Spinal cord (tissue), 10 donors: ENCODE measurements at places on chromosomes 2 and 18.

DNA sequence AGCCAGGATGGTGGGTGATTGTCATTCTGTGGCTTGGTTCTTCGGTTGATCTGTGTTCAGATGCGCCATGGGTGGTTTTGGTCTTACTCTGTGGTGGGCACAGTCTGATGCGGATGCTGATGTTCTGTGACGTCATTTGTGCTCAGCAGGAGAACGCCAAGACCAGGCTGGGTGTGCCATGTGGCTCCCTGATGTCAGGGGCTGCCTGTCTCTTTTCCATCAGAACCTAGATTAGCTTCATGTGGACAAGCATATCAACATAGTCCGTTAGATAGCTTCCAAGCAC, 100.6 kb upstream of the ARL4C start:
- DNase-seq = no peak

DNA sequence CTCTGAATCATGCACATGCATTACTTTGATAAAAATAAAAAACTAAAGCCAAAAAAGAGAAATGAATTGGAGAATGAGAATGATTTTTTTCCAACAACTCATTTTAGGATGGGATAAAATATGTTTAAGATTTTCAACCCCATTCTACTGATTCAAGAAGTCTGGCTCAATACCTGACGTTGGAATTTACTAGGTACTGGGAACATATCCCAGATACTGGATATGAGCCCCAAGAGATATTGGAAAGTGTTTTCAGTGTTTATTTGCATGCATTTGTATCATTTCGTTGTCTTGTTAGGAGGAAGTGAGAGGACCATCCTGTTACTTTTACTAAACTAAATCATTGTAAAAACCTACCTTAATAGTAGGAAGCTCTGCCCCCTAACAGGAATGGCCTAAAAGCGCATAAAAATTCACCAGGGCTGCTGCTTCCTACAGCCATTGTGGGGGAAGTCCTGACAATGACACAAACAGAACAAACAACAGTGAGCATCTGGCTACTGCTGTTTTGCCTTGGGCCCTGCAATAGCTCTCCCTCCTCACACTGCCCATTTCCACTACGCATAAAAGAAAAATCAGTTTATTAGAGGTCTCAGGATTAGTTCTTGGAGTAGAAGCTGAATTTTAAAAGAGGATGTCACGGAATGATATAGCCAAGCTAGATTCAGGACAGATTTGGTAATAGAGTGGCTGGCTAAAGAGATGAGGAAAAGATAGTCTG, 35.2 kb downstream of the ANKAR start:
- no peak for DNase-seq

DNA sequence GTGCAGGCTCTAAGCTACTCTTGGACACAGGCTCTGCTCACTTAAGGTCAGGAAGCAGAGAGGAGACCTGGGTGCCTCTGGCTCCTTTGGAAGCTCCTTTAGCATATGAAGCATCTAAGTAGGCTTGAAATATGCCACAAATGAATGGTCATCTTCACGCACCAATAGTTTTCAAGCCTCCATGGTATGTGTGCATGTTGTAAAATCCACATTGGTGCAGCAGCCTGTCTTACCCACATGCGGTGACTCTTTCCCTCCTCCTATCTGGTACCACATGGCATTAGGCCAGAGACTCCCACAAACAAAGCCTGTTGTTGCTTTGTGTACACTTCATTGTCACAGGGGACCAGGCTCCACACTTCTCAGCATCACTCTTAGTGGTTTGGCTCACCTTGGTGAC, 442.2 kb upstream of the RAB12 start:
- no peak for DNase-seq

DNA sequence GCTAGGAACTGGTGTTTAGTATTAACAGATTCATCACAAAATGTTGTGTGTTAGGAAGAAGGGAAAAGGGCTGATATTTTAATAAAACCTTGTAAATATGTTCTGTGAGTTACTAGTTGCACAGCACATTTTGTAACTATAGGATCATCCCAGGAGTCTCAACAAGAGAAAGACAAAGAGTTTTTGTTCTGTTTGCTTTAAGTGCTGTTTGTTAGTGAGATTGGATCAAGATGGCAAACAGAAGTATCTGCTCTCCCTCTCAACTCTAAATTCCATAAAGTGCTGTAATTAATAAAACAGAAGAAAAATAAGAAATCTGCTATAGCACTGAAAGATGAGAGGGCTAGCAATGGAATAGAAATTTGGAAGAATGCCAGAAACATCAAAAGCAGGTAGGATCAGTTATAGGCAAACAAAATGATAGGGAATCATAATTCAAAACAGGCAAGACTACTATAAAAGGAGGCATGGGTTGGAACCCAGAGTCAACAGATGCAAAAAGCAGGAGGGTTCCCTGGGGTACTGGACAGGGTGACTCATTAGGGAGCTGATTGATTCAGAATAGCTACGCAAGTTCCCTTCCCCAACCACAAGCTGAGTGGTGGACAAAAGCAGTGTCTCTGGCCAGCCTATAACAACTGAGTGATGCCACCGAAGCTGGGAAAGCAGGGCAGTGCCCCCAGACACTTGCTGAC, 75.8 kb downstream of the DYNC1I2 start:
- DNase-seq = no peak

DNA sequence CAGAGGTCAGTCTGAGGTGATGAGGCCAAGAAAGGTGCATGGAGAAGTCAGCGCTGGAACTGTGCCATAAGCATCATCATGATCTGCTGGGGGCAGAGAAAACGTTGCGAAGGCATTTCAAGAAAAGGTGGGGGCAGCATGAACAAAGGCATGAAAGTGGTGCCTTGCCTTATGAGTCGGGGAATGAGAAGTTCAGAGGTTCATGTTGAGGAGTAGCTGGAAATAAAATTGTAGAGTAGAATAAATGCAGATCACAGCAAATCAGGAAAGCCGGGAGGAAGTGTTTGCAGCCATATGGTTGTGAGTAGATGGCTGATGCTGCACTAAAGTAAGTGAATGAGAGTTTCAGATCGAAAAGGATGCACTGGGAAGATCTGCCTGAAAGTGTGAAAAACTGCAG, 72.1 kb upstream of the ARL5A start:
- DNase-seq = no peak

DNA sequence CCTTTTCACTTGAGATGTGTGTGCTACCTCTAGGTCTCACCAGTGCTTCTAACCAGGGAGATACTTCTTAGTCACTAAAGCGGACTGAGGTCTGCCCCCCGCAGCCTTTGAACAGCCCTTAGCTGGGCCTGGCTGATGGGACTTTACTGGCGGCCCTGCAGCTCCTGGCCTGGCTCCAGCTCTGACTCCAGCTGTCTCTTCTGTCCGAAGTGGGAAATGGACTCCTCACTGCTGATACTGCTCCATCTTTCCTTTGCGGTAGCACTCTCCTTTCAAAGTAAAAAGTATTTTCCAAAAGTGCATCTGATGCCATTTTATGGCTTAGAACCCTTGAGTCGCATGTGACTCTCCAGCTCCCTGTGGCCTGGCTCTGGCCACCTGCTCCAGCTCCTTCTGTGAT, 64.5 kb downstream of the ATP9B start:
- DNase-seq = no peak

GRCh38 chr18:13313006-13313686, 94.6 kb downstream of the LDLRAD4 start:
- no peak for DNase-seq
